Right forelimb (tissue), 1 donor: ENCODE measurements at places on chromosomes 5 and 9.

- DNase-seq = peak; percentile 33
These were observed 50.9 kb downstream of the KCNIP1 start for GRCh38 chr5:170554521-170555267.

DNA sequence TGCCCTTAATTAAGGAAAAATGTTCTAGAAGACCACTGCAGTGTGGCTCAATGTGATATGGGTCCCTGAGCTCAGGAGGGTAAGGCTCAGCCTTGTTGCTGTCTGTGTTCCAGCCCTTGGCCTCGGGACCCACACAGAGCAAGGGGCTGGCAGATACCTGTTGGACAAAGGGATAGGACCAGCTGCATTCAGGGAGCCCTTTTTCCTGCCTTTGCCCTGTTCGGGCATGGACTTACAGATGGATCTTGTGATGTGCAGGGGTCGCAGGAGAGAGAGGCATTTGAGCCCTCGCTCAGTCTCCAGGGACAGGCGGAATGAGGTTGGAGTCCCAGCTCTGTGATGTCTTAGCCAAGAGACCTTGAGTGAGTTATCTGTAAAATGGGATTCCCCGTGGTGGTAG lies 12.1 kb upstream of the BOD1 start:
- DNase-seq = no peak

DNA sequence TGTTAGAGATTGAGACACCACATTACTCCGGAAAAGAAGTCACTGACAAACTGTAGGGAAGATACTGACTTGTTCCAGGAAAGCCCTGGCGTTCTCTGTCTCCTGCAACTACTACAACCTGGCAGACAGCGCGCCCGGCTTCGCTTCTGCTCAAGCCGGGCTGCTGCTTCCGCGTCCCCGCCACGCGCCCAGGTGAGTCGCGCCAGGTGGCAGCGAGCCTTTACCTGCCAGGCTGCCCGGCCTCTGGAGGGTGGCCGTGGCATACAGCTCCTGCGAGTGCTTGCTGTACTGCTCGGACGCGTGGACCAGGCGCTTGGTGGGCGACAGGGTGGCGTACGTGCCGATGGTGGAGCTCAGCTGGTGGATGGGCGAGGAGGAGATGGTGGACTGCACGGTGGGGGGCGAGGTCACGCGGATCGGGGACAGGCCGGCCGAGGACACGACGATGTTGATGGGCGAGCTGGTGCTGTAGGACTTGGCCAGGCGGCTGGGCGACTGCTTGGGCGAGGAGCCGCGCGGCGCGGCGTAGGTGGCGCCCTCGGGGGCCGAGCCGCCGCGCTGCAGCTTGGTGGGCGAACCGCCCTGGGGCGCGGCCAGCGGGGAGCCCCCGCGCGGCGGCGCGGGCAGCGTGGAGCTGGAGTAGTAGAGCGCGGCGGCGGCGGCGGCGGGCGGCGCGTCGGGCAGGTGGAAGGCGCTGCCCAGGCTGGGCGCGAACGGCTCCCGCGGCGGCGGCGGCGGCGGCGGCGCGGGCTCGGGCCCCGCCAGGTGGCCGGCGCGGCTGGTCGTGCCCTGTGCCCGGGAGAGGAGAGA lies 519.6 kb downstream of the CTNND2 start:
- DNase-seq = peak; percentile 48

DNA sequence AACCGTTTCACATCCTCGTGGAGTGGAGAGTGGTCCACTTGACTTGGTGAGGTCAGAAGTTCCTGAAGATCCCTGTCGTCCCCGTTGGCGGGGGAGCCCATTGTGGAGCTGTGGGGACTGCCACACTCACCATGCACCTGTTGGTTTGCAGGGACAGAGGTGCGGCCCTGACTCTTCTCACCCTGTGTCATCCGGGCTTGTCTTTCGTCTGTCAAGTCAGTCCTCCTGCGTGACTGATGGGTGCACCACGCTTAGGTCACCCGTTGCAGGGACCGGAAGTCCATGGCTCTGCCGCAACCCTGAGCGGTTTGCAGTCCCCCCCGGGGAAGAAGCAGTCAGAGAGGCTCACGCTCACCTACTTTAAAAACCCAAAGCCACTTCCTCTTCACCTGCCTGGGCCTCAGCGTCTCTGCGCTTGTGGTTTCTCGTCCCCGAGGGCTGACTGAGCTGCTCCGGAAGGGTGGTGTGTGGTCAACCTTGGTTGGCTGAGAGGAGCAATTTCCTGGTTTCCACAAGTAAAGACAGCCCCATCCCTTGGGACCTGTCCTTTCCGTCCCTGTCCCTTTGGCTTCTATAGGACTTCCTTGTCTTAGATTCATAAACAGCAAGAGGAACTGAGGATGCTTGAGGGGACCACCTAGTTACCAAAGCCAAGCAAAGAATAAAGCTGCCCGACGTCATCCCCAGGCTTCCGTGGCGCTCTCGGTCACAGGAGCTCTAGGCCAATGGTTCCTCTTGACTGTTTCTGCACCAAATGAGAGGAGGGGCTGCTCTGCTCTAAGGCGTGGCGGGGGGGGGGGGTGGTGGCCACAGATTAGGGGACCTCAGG lies 53.2 kb downstream of the USP20 start:
- no peak for DNase-seq

DNA sequence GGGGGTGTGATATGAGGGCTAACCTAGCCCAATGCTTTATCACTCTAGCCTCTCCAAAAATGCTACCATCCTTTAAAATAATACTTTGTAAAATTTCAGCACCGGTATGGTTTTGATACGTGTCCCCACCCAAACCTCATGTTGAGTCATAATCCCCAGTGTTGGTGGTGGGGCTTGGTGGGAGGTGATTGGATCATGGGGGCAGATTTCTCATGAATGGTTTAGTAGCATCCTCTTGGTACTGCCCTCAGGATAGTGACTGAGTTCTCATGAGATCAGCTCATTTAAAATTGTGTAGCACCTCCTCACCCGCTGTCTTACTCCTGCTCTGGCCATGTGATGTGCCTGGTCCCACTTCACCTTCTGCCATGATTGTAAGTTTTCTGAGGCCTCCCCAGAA lies 35.0 kb upstream of the ANKH start:
- DNase-seq = no peak

DNA sequence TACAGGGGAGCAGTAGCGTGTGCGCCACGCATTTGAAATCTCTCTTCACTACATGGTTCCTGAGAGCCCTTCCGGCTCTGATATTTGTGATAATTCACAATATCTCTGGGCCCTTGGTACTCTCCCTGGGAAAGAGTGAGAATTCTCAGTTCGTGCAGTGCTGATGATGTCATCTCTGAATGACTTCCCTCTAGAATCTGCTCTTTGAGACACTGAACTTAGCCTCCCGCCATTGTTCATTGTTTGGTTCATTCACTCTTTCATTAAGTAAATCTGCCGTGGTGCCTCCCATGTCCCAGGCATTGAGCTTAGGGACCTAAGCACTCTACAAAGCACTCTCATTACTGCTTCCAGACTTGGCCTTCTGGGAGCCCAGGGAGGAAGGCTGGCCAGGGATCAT lies 94.0 kb downstream of the PPARGC1B start:
- DNase-seq = no peak

DNA sequence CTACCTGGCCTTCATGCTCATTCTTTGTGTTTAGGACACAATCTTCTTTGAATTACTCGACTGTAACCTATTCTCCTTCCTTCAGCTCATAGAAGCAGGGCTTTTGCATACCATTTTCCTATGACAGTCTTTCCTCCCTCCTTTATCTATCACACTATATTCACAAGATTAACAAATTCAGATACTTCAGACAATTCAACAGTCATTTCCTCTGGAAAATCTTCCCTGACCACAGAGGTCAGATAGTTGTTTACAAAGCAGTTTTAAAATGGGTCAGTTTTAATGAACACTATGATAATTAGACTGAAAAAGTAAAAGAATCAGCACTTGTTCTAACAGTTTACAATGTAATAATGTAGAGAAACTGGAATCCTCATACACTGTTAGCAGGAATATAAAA lies 4.3 kb downstream of the CAAP1 start:
- DNase-seq = no peak

DNA sequence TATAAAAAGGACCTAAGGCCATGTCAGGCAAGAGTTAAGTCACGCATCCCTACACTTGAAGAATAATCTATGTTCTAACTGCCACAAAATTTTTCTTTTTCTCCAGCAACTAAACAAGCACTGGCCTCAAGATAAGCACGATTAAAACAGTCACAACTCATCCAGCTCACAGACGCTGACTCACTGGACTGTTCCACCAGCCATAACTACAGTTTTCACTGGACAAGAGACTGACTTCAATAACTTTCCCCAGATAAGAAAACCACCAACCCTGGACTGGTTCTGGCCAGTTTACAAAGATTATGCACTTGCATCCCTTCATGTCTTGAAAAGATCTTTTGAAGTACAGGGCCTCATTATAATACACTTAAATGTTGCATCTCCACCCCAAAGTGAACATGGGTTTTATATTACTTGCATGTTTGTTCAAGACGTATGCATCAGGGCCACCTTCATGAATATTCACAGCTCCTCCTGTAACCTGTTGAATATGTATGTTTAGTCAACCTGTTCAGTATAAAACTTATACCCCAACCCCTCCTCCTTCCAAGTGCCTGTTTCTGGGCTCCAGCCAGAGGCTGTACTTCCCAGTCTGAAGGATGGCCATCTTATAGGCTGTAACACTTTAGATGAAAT lies 129.3 kb upstream of the EPB41L4A start:
- no peak for DNase-seq

DNA sequence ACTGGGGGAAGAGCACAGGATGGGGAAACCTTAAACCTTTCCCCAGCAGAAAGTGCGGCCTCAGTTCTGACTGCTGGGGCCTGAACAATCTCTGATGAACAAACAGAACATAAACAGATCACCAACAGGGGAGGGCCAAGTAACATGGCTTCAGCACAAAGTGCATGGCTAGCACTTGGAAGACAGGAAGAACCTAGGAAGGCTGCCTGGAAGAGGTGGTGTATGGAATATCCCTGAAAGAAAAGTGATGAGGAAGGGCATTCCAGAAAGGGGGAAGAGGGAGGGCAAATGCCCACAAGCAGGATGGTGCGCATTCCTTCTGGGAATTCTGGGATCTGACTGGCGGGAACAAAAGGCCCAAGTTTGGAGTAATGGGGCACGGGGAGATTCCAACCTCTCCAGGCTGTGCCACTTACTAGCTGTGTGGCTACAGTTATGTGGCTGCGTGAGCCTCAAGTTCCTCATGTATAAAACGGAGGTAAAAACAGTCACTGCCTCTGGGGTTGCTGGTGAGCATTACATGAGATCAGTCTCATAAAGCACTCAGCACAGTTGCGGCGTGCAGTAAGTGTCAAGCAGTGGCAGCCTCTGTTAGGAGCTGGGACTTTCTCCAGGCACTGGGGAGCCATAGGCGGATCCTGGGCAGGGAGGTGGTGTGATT lies 1.6 kb downstream of the PDGFRB start:
- DNase-seq = no peak

GRCh38 chr5:103801681-103802080 lies 239.1 kb upstream of the NUDT12 start:
- no peak for DNase-seq

- DNase-seq = no peak
These were observed 48.2 kb downstream of the CSNK1A1 start for GRCh38 chr5:149503006-149503405.

DNA sequence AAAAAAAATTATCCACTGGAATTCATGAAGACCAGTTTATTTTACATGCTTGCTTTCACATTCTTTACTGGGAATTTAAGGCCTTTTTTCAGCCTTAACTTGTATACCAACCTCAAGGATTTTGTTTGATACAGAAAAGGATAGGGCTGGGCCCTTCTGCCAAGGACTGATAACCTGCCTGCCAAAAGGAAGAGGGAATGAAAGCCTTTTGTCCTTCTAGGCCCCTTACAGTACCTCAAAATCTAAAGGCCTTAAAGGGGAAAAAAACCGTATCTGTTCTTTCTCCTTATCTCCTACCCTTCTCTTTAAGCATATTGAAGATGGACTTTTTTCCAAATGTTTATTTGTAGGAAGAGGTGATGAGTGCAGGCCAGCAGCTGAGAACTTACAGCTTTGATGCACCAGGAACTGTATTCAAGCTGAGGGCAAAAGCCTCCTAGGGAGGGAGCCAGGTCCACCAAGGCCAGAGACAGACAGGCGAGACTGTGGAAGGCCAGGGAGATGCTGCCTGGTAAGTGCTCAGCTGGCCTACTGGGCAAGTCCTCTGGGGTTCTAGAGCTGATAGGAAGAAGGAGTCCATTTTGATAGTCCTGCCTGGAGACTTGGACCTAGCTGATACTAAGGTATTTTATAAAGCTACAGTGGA lies 31.8 kb downstream of the FAXDC2 start:
- DNase-seq = no peak

DNA sequence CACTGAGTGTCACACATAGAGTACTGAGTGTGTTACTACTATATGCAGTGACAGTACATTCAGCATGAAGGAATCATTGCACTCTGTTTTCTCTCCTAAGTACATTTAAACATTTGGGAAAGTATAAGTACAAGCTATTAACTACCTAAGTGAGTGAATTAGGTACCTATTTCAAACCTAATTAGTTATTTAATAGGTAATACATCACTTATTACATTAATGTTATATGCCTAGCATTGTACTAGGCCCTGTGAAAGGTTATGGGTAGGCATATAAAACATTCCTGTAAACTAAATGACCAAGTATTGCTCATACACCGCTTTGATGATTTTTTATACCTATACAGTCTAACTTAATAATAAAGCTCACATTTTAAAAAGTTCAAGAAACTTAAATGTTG lies 25.7 kb upstream of the PPP3R2 start:
- no peak for DNase-seq

GRCh38 chr5:150189728-150190502 lies at the start of gene SLC6A7:
SLC6A7 (plus strand) TSS chr5:150190062; CDS start chr5:150190328, 266 bp downstream.
- no peak for DNase-seq

GRCh38 chr9:70147651-70148050 lies 104.0 kb downstream of the MAMDC2 start:
- DNase-seq = no peak
